ENCODE measurements at places on chromosomes 6 and 20.

DNA sequence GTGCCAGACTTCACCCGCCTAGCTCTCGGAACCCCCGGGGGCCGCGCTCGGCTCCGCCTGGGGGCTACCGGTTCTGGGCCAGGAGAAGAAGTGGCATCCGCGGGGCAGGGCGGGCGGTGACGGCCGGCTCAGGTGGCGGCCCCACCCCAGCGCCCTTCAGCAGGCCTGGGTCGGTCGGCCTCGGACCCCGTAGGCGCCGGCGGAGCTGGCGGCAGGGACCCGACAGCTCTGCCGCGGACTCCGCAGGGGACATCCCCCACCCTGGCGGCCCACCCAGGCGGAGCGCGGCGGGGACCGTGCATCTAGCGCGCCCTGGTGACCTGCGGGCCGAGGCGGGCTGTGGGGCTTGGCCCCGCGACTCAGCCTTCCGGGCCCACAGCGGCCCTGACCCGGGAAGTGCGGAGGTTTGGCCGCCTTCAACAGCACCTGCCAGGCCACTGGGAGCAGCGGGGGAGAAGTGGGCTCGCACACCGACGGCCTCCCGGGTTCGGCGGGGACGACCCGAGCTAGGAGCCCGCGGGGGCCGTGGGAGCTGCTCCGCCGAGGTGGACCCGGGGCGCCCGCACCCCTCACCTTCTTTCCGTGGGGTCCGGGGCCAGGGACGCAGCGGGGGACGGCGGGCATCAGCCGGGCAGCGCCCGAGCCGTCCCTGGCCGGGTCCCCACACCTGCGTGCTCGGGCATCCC, 87.1 kb downstream of the TMEM242 start:
- DNase-seq: no peak

DNA sequence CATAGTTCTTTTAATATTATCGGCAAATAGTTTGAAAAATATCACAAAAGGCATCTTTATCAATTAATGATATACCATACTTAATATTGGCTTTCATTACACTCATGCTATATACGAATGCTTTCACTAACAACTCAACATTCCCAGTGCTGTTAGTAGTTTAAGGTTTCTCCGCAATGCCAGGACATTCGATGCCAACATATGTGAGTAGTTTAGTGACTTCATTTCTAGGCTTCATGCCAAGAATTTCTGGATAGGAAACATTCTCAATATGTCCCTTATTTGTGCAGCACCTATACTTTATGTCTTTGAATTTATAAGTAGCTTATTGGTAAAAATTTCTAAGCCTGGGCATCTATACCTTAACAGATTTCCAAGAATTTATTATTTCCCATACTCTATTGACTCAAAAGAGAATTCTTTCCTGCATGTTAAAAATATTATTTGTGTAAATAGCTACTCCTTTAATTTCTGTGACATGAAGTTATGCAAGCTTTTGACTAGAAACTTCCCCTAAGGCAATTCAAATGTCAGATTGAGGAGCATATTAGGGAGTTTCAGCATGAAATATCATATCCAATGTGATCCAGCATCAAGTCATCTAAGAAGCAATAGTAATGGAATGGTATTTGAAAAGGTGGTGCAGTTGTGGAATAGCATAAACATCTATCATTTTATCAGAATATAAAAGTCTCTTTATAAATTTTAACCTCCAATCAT, 236.0 kb upstream of the STXBP5 start:
- no peak for DNase-seq

GRCh38 chr6:43267619-43268354, 24.5 kb downstream of the TTBK1 start:
- DNase-seq: no peak

- peak; percentile 54 for DNase-seq
Observed at GRCh38 chr6:100880149-100880852, 828 bp downstream of the ASCC3 start.

DNA sequence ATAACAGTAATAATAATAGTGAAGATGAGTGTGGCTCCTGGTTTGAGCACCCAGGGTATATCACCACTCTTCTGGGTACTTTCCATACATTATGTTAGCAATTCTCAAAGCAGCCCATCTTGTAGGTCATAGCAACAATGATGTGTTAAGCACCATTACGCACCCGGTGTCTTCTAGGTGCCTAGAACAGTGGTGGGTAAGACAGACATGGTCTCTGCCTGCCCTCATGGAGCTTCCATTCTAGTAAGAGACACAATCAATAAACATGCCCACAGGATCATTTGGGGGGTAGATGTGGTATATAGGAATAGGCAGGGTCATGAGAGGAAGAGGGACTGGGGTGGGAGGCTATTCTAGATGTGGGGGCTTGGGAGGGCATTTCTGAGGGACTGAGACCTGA, 21.0 kb upstream of the OCSTAMP start:
- DNase-seq: no peak

DNA sequence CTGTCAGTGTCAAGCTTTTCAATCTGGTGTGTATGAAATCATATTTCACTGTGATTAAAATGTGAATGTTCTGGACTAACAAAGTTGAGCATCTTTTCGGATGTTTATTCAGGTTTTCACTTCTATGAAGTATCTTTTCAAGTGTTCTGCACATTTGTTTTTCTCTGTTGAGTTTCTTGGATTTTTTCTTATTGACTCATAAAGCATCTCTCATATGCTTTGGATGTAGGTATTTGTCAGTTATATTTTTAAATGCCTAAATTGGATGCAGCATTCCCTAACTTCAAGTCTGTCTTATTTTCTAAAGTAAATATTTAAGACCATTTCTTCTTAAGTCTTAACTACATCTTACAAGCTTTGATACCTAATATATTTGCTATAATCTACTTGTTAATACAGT, 398.0 kb downstream of the PLCB1 start:
- DNase-seq: no peak

DNA sequence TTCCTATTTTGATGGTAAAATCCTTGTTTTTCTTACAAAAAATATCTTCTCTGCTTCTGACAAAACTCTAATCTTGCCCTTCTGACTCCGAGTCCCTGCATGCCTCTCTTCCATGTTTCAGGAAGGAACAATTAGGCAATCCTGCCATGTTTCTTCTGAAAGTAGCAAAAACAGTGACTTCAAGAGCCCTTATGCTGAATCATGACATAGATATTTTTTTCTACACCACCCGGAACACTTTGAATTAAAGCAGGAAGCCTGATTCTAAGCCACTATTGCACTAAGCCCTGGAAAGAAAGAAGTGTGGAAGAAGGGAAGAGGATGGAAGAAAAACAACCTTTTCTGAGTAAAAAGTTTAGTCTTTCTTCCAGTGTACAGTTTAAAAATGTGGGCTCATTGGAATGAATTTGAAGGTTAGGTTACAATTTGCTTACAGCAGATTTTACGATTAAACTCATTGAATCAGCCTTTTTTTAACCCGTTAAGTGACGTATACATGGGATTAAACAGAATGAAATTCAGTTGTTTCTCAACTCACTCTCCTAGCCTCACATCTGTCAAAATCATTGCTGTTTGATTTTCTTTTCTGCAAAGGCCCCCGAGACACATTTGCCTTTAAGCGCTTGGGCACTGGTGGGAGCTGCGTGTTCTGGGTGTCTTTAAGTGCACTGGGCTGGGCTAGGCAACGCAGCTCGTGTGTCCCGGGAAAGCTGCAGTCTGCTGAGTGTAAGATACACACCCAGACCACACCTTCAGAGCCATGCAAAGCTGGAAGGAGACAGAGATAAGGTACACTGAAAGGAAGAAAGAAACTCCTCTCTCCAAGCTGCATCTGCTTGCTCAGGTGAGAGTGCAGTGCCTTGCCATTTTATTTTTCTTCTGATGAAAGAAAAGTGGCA, 159.4 kb upstream of the CITED2 start:
- DNase-seq: peak; percentile 10

GRCh38 chr6:2632368-2632767, 118.4 kb downstream of the MYLK4 start:
- no peak for DNase-seq

DNA sequence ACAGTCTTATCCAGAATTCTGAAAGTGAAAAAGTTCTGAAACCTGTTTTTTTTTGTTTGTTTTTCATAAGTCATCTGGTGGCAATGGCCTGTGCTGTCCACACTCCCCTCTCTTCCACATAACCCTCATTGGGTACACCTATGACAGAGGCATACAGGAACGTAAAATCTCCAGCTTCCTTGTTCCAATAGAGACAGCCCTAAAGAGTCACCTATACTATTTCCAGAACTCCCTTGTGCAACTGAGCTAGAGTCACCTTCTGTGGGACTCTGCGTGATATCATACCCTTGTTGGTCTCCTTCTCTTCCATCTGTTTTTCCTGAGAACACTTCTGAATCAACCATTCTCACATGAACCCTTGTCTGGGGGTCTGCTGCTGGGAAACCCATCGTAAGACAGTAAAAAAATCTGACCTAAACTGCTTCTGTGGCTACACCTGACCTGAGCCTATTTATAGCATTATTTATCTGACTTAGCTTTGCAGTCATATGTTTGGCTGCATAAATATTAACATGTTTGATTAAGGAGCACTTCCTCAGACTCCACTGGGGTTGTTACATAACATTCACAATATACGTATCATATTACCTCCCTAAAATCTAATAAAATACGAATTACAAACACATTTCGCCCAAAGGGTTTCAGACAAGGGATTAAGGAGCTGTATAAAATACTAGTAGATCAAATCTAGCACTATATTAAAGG, 151.9 kb downstream of the PTPRT start:
- no peak for DNase-seq

- no peak for DNase-seq
Observed at GRCh38 chr6:89173634-89174033, 27.8 kb downstream of the PM20D2 start.

DNA sequence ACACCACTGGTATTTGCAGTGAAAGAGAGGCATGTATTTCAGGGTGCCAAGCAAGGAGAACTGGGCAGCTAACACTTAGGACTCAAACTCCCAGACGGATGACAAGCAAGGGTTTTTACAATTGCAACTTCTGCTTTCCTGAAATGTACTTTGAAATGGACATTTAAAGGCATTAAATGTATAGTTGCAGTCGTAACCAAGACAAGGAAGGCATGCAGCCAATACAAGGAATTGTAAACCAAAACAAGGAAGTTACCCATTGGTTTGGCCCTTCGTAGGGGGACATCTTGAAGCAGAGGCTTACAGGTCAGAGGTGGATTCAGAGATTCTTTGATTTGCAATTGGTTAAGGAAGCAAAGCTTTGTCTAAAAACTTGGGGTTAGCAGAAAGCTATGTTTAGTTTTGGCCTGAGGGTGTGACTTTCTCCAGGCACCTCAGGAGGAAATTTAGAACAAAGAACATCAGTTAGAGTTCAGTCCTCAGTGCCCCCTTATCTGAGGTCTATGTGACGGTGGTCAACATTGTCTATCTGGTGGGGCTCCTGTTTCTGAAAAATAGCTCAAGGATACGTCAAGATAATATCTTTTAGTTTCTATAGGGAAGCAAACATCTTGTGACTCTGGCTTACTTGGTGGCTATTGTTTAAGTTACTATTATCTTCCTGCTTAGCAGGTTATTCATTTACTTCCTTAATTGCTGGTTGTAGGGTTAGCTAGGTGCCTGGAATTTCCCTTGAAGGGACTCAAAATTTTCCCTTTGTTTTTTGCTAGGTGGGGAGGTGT, 266.0 kb downstream of the CD83 start:
- DNase-seq: no peak

DNA sequence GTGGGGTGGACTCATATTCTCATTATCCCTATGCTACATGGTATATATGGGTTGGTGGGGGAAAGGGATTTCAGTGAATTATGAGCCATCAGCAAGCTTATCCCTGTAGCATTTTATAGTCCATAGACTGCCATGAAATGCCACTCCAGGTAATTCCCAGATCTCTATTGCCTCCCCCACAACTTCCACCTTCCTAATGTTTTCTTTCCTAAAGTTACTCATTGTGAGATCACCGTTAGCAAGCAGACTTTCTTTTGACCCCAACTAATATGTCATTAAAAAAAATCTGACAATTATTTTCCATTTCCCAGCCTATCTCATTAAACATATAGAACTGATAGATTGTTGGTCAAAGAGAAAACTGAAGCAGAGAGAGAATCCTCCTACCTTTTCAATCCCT, 40.7 kb upstream of the TBX18 start:
- no peak for DNase-seq

DNA sequence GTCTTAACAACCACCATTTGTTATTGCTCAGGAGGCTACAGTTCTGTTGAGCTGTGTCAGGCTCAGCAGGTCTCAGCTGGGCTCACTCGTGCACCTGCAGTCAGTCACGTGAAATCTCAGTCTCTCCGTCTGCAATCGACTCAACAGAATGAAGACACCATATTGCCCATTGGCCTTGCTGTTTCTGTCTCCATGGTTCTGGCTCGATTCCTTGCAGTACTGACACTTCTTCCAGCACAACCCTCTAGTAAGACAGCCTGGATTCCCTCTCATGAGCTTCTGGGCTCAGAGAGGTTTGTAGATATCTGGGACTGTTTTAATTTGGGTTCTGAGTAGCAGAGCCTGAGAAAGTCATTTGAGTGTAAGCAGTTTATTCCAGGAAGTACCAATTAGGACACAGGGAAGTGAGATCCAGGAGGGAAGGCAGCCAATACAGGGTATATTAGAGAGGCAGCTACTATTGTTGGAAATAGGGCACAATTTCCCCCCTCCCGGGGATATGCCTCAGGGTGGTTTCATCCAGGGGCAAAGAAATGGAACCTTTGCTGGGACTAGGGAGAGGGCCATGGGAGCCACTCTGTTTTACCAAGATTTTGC, 87.4 kb upstream of the RALGAPA2 start:
- no peak for DNase-seq

GRCh38 chr6:125154118-125154760, 666 bp downstream of the TPD52L1 start:
- DNase-seq: peak; percentile 14

GRCh38 chr20:62496568-62497218, 20.9 kb upstream of the GATA5 start:
- DNase-seq: no peak

DNA sequence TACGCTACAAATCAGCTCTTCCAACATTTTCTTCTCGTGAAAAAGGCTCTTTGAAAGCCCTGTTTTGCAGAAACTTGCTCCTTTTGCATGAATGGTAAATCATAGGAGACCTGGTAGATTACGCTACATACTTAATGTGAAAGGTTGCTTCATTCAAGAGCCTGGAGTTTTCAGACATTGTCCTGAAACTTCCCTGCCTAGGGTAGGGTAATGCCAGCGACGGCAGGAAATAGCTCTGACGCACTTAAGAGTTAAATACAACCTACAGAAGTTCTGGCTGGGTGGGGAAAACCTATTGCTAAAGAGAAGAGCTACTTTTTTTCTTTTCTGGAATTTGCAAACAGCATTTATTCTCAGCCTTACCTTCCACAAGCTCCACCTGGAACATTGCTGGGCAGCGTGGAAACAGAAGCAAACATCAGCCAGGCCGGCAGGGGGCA, 144.5 kb downstream of the LPA start:
- no peak for DNase-seq
